Activated CD4-positive, CD25-positive, alpha-beta regulatory T cell treated with anti-CD3 and anti-CD28 coated beads, Interleukin-2, amount 50 U/mL, for 16 hours (primary cell): ENCODE measurements at places on chromosomes 16 and 17.

GRCh38 chr16:28883221-28883996 is 5.1 kb downstream of the ATP2A1 start:
- no peak for DNase-seq

DNA sequence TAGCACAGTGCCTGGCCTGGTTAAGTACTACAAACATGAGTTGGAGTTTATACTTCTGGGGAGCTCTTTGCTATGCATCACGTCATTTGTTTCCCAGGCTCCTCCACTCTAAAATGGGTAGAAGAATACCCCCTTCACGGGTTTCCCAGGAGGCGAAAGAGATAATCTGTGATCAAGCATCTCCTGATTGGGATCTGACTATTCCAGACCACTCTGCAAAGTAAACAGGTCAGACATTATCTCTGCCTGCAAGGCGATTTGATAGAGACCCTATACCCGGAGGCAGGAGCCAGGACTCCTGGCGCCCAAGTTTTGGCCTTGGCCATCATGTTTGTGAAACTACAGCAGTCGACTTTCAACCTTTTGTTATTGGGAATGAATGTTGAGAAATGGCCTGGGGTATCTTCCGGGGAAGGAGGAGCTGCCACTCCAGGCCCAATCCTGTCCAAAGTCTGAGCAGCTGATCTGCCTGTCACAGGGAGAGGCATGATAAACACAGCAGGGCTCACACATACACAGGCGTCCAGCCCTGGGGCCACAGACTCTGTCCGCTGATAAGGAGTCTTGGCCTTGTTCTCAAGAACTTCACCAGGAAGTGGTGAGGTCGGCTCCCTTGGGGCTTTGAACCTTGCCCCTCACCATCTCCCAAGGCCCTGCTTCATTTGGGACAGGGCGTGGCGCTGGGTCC is 199.9 kb downstream of the MAF start:
- DNase-seq: no peak

- DNase-seq: no peak
Observed at GRCh38 chr17:41521574-41522261, 3.0 kb upstream of the KRT15 start.

DNA sequence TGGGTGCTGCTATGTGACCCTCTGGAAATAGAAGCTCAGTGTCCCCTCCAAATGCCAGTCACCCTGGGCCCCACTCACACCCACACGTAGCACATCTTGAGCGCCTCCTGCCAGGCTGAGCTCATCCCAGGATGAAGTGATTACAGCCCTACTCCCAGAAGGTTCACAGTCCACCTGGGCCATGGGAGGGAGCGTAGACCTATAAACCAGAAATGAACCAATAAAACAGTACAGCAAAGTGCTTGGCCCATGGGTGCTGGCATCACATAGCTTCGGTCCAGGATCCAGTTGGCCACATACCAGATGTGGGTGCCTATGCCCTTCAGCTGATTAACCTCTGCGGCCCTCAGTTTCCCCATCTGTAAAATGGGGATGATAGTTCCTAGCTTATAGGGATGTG is 2.2 kb upstream of the BICDL2 start:
- DNase-seq: no peak

GRCh38 chr17:62807812-62808575 is at the start of gene MARCHF10:
Gene MARCHF10, minus strand, starts transcription at chr17:62808314. Its CDS starts 6,579 bp downstream, at chr17:62801735.
- no peak for DNase-seq

GRCh38 chr16:81243942-81244341 is 5.5 kb downstream of the BCO1 start:
- DNase-seq: no peak

- no peak for DNase-seq
Observed at GRCh38 chr17:34895383-34895782, 65.9 kb downstream of the CCT6B start.

DNA sequence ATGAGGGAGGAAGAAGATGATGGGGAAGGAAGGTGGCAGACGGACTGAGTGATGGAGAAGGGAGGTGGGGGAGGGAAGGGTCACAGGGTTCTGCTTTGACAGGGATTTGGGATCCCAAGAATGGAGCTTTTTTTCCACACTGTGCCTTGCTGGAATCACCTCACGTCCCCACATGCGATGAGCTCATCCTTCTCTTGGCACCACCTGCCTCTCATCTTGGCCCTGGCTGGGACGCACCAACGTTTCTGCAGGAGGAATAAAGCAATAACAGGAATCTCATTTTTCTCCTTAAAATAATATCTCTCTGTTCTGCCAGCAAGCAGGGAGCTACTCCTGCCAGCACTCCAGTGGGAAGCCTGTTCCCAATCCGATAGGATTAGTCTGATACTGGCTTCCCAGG is 47.8 kb downstream of the MEOX1 start:
- no peak for DNase-seq

DNA sequence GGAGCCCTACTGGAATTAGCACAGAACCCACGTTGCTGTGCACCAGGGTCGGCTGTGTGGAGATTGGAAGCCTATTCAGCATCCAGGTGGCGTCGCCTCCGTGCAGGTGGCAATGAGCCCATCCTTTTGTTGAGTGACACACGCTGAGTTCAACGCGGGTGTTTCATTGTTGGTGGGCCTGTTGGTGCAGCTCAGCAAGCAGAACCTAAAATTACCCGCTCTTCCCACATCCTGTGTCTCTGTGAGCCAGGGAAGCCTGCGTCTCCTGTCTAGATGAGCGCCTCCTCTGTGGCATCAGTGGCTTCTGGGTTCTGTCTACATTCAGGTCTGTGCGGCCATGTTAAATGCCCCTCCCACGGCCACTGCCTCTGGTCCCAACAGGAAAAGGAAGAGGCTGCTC is 14.5 kb downstream of the CD2BP2 start:
- no peak for DNase-seq

DNA sequence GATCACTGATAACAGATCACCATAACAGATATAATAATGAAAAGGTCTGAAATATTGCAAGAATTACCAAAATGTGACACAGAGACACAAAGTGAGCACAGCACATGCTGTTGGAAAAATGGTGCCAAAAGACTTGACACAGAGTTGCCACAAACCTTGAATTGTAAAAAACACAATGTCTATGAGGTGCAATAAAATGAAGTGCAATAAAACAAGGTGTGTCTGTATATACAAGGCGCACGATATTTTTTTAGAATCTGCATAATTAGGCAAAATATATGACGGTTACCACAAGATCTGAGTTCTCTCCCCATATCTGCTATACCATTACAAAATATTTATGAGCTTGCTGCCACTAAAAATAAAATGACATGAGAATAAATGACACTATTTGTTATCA is 171.9 kb upstream of the AXIN2 start:
- no peak for DNase-seq

DNA sequence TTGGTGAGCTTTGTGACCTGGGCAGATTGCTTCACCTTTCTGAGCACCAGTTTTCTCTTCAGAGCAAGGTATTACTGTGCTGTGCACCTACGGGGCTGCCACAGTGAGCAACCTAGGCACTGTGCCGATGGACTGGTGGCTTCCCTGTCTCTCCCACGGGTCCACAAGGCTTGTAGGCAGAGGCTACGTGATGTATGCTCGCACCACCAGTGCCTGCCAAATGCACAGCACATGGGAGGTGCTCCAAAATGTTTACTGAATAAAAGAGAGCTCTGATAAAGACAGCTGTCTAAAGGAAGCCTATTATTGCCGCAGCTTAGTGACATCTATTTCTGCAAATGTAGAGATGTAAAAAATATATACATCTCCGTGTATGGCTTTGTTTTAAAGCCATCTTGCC is 139.2 kb downstream of the CDK5R1 start:
- DNase-seq: no peak

DNA sequence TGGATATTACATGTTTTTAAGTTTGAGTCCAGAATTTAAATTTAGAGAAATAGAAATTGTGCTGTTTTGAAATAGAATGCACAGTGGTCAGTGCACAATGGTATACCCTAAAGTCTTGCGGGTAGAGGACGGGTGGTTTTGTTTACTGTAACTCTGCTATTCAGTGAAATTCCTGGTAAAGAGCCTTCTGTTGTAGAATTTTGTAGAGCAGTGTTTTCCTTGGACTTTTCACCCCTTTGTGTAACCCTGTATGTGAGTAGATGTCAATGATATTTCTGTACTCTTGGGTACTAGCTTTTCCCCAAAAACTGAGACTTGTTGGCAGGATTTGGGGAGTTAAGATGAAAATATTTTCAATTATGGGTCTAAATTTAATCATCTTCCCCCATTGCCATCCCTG is 19.5 kb downstream of the IST1 start:
- DNase-seq: no peak

DNA sequence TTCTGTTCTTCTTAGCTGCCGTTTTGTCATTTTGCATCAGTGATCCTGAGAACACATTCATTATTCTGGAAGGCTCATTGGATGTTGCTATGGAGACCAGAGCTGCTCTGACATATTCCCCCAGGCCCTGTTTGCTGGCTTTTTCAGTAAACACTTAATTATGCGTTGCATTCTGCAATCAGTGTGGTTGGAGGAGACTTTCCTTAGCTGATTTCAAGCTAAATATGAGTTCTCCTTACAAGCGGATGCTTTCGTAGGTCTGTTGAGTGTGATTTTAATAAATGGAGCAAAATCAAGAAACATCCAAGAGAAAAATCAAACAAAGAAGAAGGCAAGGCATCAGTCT is 38.2 kb upstream of the NUDT7 start:
- DNase-seq: no peak

DNA sequence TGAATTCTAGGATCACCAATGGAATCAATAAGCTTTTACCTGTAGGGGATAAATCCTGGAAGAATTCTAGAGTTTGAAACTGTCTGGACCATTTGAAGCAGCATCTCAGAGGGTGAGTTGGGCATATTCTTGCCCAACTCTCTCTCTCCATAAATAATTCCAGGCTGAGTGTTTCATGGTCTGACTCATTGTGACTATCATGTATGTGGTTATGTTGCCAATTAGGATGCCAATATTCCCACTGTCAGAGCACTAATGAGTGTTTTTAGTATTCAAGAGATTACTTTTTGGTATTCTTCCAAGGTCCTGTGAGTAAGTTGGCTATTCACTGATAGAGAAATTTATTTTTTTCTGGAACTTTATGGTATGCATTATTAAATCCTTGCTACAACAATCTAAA is 456.9 kb downstream of the TOX3 start:
- no peak for DNase-seq

GRCh38 chr17:77909816-77910215 is 48.7 kb upstream of the TNRC6C start:
- DNase-seq: no peak

DNA sequence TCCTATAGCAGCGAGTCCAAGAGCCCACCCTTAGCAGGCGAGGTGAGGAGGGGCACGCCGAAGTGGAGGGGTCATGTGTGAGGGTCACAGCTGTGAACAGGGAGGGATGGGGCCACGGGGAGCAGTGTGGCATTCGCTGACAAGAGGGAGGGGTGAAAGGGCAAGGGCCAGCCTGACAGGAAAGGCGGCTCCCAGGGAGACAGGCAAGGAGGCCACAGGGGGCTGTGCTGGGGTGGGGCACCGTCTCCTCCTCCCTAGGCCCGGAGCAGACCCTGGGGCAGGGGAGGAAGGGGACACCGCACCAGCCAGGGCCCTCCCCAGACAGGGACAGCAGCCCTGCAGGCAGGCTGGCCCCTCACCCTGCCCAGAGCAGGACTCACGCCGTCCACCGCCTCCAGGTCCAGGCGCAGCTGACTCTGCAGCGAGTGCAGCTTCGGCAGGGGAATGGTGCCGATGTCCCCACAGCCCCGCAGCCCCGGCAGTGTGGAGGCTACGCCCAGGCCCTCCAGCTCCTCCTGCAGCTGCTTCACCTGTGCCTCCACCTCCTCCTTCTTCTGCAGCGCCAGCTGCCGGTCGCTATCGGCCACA is 15.1 kb downstream of the GNPTG start:
- no peak for DNase-seq

GRCh38 chr16:48367441-48368049 is 17.7 kb downstream of the SIAH1 start:
- DNase-seq: no peak

- DNase-seq: no peak
Observed at GRCh38 chr16:3118846-3119245, 6.5 kb downstream of the ZNF205 start.

- no peak for DNase-seq
Observed at GRCh38 chr16:1535391-1536291, 2.2 kb downstream of the TMEM204 start.

DNA sequence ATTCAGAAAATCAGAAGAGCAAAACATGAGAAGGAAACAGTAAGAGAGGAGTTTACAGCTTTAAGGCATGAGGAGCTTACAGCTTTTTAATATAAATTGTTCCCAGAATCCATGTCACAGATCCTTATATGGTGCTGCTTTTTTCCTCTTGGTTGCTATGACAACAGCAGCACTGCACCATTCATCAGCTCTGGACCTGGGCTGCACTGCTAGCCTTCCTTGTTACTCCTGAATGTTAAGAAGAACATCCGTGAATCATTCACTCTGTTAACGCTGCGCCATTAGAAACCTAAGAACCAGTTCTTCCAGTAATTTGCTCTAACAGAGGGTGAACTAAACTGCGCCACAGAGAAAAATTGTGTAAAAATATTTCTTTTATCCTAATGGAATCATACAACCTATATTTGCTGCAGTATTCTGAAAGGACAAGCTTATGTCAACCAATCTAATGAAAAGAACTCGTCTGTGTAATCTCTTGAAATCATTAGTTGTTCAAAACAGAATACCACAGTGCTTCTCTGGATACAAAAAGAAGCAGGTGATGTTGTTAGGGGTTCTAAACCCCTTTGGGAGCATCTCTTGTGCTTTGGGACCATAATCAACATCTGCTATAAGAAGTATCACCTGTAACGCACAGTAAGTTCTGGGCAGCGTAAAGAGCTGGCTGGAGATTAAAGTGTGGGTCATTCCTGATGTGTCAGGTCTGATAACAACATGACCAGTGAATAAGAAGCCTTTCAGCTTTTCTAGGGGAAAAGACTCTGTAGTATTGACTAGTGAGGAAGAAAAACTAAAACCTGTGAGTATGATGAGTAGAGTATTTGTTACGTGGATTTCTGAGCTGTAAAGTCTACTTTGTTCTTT is 151.2 kb downstream of the TANC2 start:
- no peak for DNase-seq

- DNase-seq: no peak
Observed at GRCh38 chr17:47305302-47305923, 18.3 kb upstream of the EFCAB13 start.

GRCh38 chr16:8959921-8960787 is 3.6 kb downstream of the USP7 start:
- DNase-seq: no peak

- DNase-seq: no peak
Observed at GRCh38 chr17:65265276-65265675, 128.1 kb downstream of the RGS9 start.

DNA sequence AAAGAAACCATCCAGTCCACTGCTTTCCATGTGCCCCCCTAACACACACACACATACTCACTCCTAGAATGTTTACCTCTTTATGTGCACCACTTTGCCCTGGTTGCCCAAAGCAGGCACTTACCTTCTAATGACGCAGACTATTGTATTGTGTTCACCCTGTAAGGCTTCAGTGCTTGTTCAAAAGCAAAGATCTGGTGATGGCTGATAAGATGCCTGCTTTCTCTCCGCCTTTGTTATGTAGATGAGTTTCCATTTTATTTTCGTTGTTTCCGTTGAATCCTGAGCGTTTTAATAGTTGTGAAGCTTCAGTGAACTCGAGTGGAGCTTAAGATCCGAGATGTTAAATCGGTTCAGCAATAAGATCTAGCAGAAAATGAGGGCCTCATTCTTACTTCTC is 452.7 kb downstream of the TMEM114 start:
- no peak for DNase-seq
